ENCODE measurements at places on chromosomes 1 and 21. TPM values are rescaled to one million over a fixed set of nuclear protein-coding genes. Genes with fewer than 3 reads are reported as not detected.
A peak's percentile ranks its signal among the peaks of the same experiment; 100 is the strongest.

The CDC20 gene
- not detected for total RNA-seq

The CD5L gene
- total RNA-seq = not detected

The GJA8 gene
- total RNA-seq = not detected

The SH3D21 gene
- 143 TPM for total RNA-seq

The NIPAL3 gene
- total RNA-seq = 41.5 TPM

GRCh38 chr1:38500352-38500751 lies 359.2 kb downstream of the RRAGC start:
- H3K4me1 ChIP-seq = no peaks in the 10 kb centered on the region
- no peak for DNase-seq
- no peaks in the 10 kb centered on the region for H3K36me3 ChIP-seq
- no peak overlapping the region for H3K4me3 ChIP-seq
- no peak overlapping the region for H3K27ac ChIP-seq
- peaks cover 18% of the 10 kb centered on the region for H3K27me3 ChIP-seq

DNA sequence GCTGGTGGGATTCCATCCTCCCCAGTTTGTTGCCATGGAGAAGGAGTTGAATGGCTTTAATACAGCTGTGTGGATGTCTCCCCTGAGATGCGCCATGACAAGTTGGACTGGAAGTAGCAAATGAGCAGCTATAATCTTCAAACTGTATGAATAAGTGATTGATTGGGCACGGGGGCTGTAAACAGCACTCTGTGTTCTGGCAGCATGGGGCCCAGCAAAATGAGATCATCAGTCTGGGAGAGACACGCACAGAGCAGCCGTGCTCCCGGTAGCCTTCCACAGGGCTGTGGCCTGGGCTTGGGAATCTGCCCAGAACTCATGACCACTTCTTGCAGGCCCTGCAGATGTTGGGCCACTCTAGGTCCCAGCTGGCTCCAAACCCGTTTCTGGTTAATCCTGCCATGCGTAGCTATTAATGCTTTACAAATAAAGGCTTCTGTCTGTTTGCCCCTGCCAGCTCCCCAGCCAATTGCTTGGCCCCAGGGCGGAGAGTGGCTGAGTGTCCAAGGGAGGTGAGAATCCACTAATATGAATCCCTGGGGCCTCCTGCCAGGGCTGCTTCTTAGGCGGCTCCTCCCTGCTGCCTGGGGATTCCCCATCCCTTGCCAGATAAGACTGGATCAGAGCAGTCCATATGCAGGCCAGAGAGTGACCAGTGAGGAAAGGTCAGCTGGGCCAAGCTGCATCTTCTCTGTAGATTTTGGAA lies 642.9 kb downstream of the AJAP1 start:
- H3K27me3 ChIP-seq = no peaks in the 10 kb centered on the region
- no peak for DNase-seq
- H3K27ac ChIP-seq = no peak overlapping the region
- no peaks in the 10 kb centered on the region for H3K36me3 ChIP-seq
- no peak overlapping the region for H3K4me3 ChIP-seq

DNA sequence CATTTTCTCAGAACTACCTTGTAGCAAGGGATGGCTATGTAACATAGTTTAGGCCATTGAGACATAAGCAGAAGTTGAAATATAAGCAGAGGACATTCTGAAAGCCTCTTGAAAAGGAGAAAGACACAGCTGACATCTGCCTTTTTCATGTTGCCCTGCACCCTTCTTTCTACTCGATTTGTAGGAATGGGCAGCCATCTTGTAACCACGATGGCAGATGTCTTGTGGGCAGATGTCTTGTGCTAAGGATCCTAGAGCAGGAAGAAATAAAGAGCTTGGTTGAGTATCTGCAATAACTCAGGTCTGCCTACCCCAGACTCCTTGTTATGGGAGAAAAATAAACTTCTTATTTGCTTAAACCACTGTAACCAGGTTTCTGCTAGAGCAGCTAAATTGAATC lies 351.0 kb downstream of the PDE4B start:
- H3K27me3 ChIP-seq = no peaks in the 10 kb centered on the region
- H3K4me1 ChIP-seq = peaks cover 5% of the 10 kb centered on the region
- H3K4me3 ChIP-seq = no peak overlapping the region
- H3K27ac ChIP-seq = no peak overlapping the region

DNA sequence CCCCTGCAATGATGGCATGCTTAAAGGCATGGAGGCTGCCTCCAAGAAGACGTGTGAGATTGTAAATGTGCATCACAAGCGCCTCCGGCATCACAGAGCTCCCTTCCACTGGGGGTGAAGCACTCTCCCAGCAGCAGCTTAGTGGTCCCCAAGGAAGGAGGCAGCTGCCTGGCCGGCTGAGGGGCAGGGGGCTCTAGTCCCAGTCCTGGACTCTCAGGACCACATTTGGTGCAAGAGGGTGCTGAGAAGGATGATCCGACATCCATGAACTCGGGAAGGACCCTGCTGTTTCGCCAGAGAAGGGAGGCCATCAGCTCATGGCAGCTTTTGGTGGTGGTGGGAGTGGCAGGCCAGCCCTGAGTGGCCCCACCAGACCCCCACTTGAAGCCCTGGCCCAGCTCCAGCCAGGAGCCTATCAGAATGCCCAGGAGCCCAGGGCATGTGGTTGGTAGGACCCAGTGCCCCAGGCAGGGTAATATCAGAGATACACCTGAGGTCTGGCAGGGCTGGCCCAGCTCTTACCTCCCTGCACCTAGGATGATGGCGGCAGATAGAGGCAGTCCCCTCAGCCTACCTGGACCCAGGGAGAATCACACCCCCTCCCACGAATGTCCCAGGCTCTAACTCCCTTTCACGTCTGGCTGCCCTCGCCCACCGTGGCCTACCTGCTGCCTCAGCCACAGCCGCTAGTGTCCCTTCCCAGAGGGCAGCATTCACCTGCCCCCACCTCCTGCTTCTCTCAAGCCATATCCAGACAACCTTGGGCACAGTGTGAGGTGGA lies 2.4 kb upstream of the WNT9A start:
- no peak overlapping the region for H3K27ac ChIP-seq
- H3K4me3 ChIP-seq = no peak overlapping the region
- no peaks in the 10 kb centered on the region for H3K36me3 ChIP-seq
- peaks cover 51% of the 10 kb centered on the region for H3K27me3 ChIP-seq
- no peak for DNase-seq
- H3K4me1 ChIP-seq = peaks cover 13% of the 10 kb centered on the region

DNA sequence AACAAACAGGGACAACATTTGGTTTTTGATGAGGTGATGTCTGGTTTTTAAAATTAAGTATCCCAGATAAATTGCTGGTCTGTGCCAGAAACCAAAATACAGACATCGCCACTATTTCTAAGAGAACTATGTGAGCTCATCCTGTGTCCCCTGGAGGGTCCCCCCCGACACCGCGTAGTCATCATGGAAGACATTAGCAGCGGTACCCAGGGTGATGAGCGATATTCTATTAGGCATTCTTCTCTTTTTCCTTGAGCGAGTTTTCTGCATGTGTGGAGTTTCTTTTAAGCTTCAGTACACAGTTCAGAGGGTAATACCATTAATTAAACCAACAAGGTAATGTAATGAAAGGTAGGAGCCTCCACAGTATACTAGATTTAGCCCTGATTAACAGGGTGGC lies 26.5 kb downstream of the KAZN start:
- H3K4me1 ChIP-seq = no peaks in the 10 kb centered on the region
- H3K36me3 ChIP-seq = no peaks in the 10 kb centered on the region

- no peaks in the 10 kb centered on the region for H3K27me3 ChIP-seq
- H3K36me3 ChIP-seq = no peaks in the 10 kb centered on the region
- H3K27ac ChIP-seq = no peak overlapping the region
- no peaks in the 10 kb centered on the region for H3K4me1 ChIP-seq
Measured at GRCh38 chr1:101683136-101683535, 313.6 kb downstream of the OLFM3 start.

- H3K27ac ChIP-seq = peak overlapping the region; percentile 91
- no peak for DNase-seq
- no peaks in the 10 kb centered on the region for H3K27me3 ChIP-seq
- no peaks in the 10 kb centered on the region for H3K36me3 ChIP-seq
- no peak overlapping the region for H3K4me3 ChIP-seq
- peaks cover 65% of the 10 kb centered on the region for H3K4me1 ChIP-seq
Measured at GRCh38 chr1:234540404-234540762, 61.4 kb upstream of the TARBP1 start.

- H3K36me3 ChIP-seq = no peaks in the 10 kb centered on the region
- no peak for DNase-seq
- H3K4me1 ChIP-seq = no peaks in the 10 kb centered on the region
- no peak overlapping the region for H3K27ac ChIP-seq
- H3K4me3 ChIP-seq = no peak overlapping the region
Measured at GRCh38 chr21:15992171-15992570, 262.4 kb downstream of the USP25 start.

GRCh38 chr21:40143822-40144525 lies 276.7 kb downstream of the PCP4 start:
- no peaks in the 10 kb centered on the region for H3K36me3 ChIP-seq
- H3K27ac ChIP-seq = no peak overlapping the region
- H3K4me3 ChIP-seq = no peak overlapping the region
- DNase-seq = peak; percentile 41
- no peaks in the 10 kb centered on the region for H3K27me3 ChIP-seq

GRCh38 chr1:61851849-61852669 lies 109.8 kb downstream of the PATJ start:
- H3K27me3 ChIP-seq = no peaks in the 10 kb centered on the region
- DNase-seq = no peak
- H3K4me1 ChIP-seq = no peaks in the 10 kb centered on the region
- H3K36me3 ChIP-seq = no peaks in the 10 kb centered on the region
- no peak overlapping the region for H3K27ac ChIP-seq
- H3K4me3 ChIP-seq = no peak overlapping the region

GRCh38 chr1:211320980-211321379 lies 5.7 kb upstream of the TRAF5 start:
- no peak overlapping the region for H3K4me3 ChIP-seq
- no peaks in the 10 kb centered on the region for H3K27me3 ChIP-seq
- no peak for DNase-seq
- H3K4me1 ChIP-seq = no peaks in the 10 kb centered on the region
- H3K27ac ChIP-seq = no peak overlapping the region
- no peaks in the 10 kb centered on the region for H3K36me3 ChIP-seq

GRCh38 chr1:156409439-156409838 lies 40.4 kb downstream of the RHBG start:
- H3K4me3 ChIP-seq = no peak overlapping the region
- H3K36me3 ChIP-seq = no peaks in the 10 kb centered on the region
- DNase-seq = no peak
- H3K27ac ChIP-seq = no peak overlapping the region
- peaks cover 74% of the 10 kb centered on the region for H3K27me3 ChIP-seq
- no peaks in the 10 kb centered on the region for H3K4me1 ChIP-seq

GRCh38 chr1:182614796-182615454 lies 10.7 kb upstream of the RGS16 start:
- no peaks in the 10 kb centered on the region for H3K36me3 ChIP-seq
- peak overlapping the region; percentile 32 for H3K4me3 ChIP-seq
- peaks cover 34% of the 10 kb centered on the region for H3K27me3 ChIP-seq
- H3K4me1 ChIP-seq = peaks cover 34% of the 10 kb centered on the region
- peak; percentile 72 for DNase-seq

DNA sequence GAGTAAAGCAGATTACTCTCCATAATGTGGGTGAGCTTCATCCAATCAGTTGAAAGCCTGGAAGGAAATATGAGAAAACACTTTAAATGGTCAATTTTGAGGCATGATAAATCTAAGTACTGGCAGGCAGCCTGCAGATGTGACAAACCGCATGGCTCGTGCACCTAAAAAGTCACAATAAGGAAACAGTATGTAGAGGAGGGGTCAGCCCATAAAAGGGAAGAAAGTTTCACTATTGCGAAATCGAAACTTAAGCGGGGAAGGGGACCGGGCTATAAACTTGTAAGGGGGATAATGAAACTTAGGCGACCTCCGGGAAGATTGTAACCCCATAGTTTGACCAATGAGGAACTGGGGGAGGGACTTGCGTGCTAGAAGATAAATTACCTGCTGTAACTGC lies 109.8 kb downstream of the PLPPR4 start:
- DNase-seq = no peak
- H3K4me3 ChIP-seq = no peak overlapping the region
- H3K36me3 ChIP-seq = no peaks in the 10 kb centered on the region
- no peaks in the 10 kb centered on the region for H3K4me1 ChIP-seq
- no peaks in the 10 kb centered on the region for H3K27me3 ChIP-seq

DNA sequence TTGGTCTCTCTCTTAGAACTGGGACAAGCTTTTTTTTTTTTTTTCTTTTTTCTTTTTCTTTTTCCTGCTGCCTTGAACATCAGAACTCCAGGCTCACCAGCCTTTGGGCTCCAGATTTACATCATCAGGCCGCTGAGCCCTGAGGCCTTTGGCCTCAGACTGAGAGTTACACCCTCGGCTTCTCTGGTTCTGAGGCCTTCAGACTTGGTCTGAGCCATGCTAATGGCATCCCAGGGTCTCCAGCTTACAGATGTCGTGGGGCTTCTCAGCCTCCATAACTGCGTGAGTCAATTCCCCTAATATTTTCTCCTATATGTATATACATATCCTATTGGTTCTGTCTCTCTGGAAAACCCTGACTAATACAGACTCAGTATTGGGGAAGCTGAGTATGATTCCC lies 36.5 kb upstream of the RC3H1 start:
- no peaks in the 10 kb centered on the region for H3K36me3 ChIP-seq
- H3K27me3 ChIP-seq = no peaks in the 10 kb centered on the region
- no peak overlapping the region for H3K27ac ChIP-seq
- H3K4me1 ChIP-seq = no peaks in the 10 kb centered on the region

DNA sequence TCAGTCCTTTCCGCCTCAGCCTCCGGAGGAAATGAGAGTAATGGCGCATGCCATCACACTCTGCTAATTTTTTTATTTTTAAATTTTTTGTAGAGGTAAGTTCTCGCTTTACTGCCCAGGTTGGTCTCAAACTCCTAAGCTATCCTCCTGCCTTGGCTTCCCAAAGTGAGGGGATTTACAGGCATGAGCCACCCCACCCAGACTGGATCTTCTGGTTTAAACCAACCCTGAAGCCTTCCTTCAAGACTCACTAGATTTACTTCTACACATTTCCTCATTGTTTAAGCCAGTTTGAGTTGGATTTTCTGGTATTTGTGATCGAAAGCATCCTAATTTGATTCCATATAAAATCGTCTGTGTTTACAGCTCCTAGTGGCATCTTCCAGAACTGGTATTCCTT lies 23.1 kb upstream of the SCAF4 start:
- no peak overlapping the region for H3K27ac ChIP-seq
- no peaks in the 10 kb centered on the region for H3K27me3 ChIP-seq
- no peaks in the 10 kb centered on the region for H3K4me1 ChIP-seq
- no peak overlapping the region for H3K4me3 ChIP-seq
- DNase-seq = no peak

GRCh38 chr1:29485096-29485925 lies 249.0 kb downstream of the PTPRU start:
- DNase-seq = no peak
- H3K4me3 ChIP-seq = no peak overlapping the region
- no peaks in the 10 kb centered on the region for H3K36me3 ChIP-seq
- no peaks in the 10 kb centered on the region for H3K27me3 ChIP-seq
- H3K27ac ChIP-seq = no peak overlapping the region

GRCh38 chr1:26016953-26017545 lies 4.5 kb upstream of the EXTL1 start:
- no peaks in the 10 kb centered on the region for H3K36me3 ChIP-seq
- H3K27ac ChIP-seq = no peak overlapping the region
- H3K4me3 ChIP-seq = no peak overlapping the region
- no peak for DNase-seq
- H3K27me3 ChIP-seq = no peaks in the 10 kb centered on the region

GRCh38 chr21:29194847-29195246 lies 64.4 kb downstream of the MAP3K7CL start:
- H3K27ac ChIP-seq = no peak overlapping the region
- DNase-seq = no peak
- H3K36me3 ChIP-seq = no peaks in the 10 kb centered on the region
- no peaks in the 10 kb centered on the region for H3K27me3 ChIP-seq
- H3K4me3 ChIP-seq = no peak overlapping the region
